ENCODE measurements at places on chromosomes 2 and 18. TPM values are rescaled to one million over a fixed set of nuclear protein-coding genes. Genes with fewer than 3 reads are reported as not detected.

GRP gene
- not detected for total RNA-seq

PSMA8 gene
- 2.1 TPM for total RNA-seq

- no peak for DNase-seq
These were observed 234.0 kb downstream of the HAUS1 start for GRCh38 chr18:46338205-46338604.

DNA sequence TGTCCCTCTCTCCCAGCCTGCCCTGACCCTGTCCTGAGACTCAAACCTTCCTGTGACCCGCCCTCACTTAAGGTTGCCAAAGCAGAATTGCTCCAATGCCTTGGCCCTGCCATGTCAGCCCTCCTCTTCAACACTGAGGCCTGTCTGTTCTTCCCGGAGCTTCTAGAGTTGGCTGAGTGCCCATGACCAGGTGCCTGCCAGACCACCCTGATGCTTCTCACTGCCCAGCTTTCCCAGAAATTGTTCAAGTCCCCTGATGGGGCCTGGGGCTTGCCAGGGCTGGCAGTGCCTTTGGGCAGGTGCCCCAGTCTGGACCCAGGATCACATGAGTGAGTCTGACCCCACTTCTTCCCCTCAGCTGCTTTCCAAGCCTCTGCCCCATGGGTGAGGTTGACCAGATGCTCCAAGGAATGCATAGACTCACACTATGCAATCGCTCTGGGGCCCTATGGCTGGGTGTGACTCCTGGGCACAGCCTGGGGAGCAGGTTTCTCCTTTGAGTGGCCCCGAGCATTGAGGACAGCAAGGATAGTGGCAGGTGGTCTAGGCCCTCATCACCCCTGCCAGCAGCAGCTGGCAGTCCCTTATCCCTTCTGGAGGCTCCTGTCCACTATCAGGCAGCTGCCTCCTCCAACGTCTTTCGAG is 3.1 kb upstream of the INPP5D start:
- DNase-seq: no peak

- DNase-seq: no peak
These were observed 21.7 kb upstream of the ZBTB14 start for GRCh38 chr18:5317186-5317585.

DNA sequence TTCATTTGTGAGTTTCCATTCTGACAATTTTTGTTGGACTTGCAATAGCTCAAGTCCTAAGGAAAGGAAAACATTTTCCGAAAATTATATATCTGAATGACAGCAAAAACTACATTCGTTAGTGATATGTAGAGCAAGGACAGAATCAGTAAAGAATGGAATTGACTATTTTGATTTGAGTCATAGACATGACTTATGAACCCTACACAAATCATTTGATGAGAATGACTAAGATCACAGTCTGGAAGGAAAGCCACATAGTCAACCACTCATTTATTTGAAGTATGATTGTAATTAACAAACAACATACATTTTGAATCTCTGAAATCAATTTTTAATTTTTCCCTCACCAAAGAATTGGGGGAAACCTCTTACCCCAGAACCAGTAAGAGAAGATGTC is 231.6 kb upstream of the CRIM1 start:
- DNase-seq: no peak

GRCh38 chr2:235070063-235070706 is 118.4 kb downstream of the SH3BP4 start:
- no peak for DNase-seq

- no peak for DNase-seq
These were observed 50.4 kb upstream of the EPAS1 start for GRCh38 chr2:46246790-46247189.

All from activated T-cell treated with anti-CD3 and anti-CD28 coated beads, Interleukin-2, amount 50 U/mL, for 4 hours (primary cell).